Caco-2 (cell line): ENCODE measurements at places on chromosomes 3 and 15.

DNA sequence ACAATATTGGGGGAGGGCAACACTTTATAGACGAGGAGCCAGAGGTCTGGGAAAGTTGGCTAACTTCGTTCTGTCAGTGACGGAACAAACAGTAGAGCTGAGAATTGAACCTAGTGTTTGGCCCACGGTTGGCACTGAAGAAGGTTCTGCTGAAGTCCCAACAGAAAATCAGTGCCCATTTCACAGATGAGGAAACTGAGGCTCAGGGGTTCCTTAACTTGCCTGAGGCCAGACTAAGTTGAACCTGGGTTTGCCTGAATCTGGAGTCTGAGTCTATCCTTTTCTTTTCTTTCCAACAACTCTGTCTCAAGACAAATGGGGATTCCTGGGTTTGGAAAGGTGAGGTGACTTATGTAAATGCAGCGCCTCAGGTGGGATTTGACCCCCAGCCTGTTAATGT, 55.1 kb downstream of the SLC6A6 start:
- no peaks in the 10 kb centered on the region for H3K4me1 ChIP-seq
- no peak overlapping the region for H3K4me3 ChIP-seq
- DNase-seq, result no peak

DNA sequence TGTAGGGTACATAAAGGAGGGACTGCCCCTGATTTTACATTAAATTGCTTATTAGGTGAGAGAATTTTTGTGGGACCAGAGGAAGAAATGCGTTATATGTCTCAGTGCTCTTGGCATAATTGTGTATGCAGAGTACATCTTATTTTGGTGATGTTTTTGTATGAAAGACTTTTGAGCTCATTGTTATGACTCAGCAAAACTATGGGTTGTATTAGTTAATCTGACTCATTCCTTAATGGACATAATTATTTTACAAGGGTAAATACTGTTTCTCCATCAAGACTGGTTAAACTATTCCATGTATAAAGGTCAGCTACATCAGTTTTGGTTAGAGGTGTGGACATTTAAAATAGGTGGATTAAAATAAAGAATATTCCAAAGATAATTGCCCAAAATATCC, 156.8 kb downstream of the ALCAM start:
- no peaks in the 10 kb centered on the region for H3K4me1 ChIP-seq
- no peaks in the 10 kb centered on the region for H3K27me3 ChIP-seq
- no peak for DNase-seq
- H3K36me3 ChIP-seq, result no peaks in the 10 kb centered on the region
- H3K4me3 ChIP-seq, result no peak overlapping the region

- no peak overlapping the region for H3K27ac ChIP-seq
- peak; percentile 37 for DNase-seq
- H3K4me3 ChIP-seq, result no peak overlapping the region
- no peaks in the 10 kb centered on the region for H3K27me3 ChIP-seq
- peaks cover 16% of the 10 kb centered on the region for H3K4me1 ChIP-seq
These were observed 6.6 kb upstream of the ZNF148 start for GRCh38 chr3:125381743-125382142.

- H3K4me3 ChIP-seq, result no peak overlapping the region
- H3K27ac ChIP-seq, result no peak overlapping the region
- no peak for DNase-seq
- H3K4me1 ChIP-seq, result no peaks in the 10 kb centered on the region
- no peaks in the 10 kb centered on the region for H3K27me3 ChIP-seq
- no peaks in the 10 kb centered on the region for H3K36me3 ChIP-seq
These were observed 7.5 kb downstream of the ADPRH start for GRCh38 chr3:119586733-119587172.

- H3K27ac ChIP-seq, result no peak overlapping the region
- H3K4me3 ChIP-seq, result no peak overlapping the region
- H3K4me1 ChIP-seq, result peaks cover 10% of the 10 kb centered on the region; the same call in 1 of the 2 replicates
- DNase-seq, result no peak
- H3K27me3 ChIP-seq, result no peaks in the 10 kb centered on the region
- H3K36me3 ChIP-seq, result no peaks in the 10 kb centered on the region
These were observed 119.7 kb upstream of the THRB start for GRCh38 chr3:24614359-24614758.

- no peak overlapping the region for H3K27ac ChIP-seq
- H3K4me3 ChIP-seq, result no peak overlapping the region
- no peaks in the 10 kb centered on the region for H3K27me3 ChIP-seq
- DNase-seq, result no peak
- H3K36me3 ChIP-seq, result no peaks in the 10 kb centered on the region
These were observed 45.8 kb downstream of the IGF1R start for GRCh38 chr15:98694161-98694560.

DNA sequence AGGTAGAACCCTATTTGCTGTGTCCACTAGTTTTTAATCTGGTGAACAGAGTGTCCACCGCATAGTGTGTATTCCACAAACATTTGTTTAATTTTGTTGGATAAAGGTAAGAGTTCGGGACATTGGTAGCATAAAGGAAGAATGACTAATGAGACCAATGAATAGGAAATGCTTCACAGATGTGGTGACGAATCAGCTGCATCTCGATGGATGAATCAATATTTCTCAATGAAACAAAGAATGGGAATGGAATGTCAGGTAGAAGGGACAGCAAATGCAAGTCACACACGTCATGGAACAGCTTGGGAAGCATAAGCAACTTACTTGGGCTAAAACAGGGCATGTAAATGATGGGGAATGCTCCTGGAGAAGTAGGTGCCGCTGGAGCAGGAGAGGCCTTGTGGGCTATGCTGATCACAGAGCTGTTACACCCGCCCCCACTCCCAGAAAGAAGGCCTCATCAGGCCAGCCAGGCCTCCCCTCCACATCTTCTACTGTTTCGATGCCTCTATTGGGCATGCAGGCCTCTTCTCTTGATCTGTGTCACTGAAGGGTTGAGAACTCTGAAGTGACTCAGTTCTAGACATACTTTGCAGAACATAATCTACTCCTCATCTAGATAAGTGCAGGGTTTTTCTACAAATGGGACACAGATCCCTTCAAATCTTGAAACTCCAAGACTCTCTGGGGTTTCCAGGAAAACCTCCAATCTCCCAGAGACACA, 120.0 kb upstream of the GADL1 start:
- peaks cover 13% of the 10 kb centered on the region for H3K4me1 ChIP-seq
- H3K27ac ChIP-seq, result no peak overlapping the region
- no peak overlapping the region for H3K4me3 ChIP-seq
- no peak for DNase-seq
- H3K36me3 ChIP-seq, result no peaks in the 10 kb centered on the region

GRCh38 chr15:28930476-28931291, 44.9 kb downstream of the APBA2 start:
- DNase-seq, result no peak
- no peak overlapping the region for H3K27ac ChIP-seq
- H3K4me1 ChIP-seq, result no peaks in the 10 kb centered on the region
- no peaks in the 10 kb centered on the region for H3K27me3 ChIP-seq
- H3K4me3 ChIP-seq, result no peak overlapping the region

- H3K27me3 ChIP-seq, result no peaks in the 10 kb centered on the region
- H3K4me3 ChIP-seq, result no peak overlapping the region
- H3K27ac ChIP-seq, result no peak overlapping the region
- no peaks in the 10 kb centered on the region for H3K4me1 ChIP-seq
- DNase-seq, result no peak
- H3K36me3 ChIP-seq, result no peaks in the 10 kb centered on the region
These were observed 31.3 kb upstream of the FOXP1 start for GRCh38 chr3:71614869-71615268.

GRCh38 chr3:11386465-11387113, 114.4 kb downstream of the ATG7 start:
- H3K27ac ChIP-seq, result no peak overlapping the region
- no peak for DNase-seq
- no peak overlapping the region for H3K4me3 ChIP-seq
- H3K27me3 ChIP-seq, result no peaks in the 10 kb centered on the region
- no peaks in the 10 kb centered on the region for H3K36me3 ChIP-seq

- H3K27me3 ChIP-seq, result no peaks in the 10 kb centered on the region
- no peaks in the 10 kb centered on the region for H3K36me3 ChIP-seq
- no peak for DNase-seq
These were observed 10.1 kb downstream of the COL8A1 start for GRCh38 chr3:99648516-99648915.

- no peaks in the 10 kb centered on the region for H3K36me3 ChIP-seq
- no peak overlapping the region for H3K27ac ChIP-seq
These were observed 72.9 kb upstream of the ATP2C1 start for GRCh38 chr3:130820976-130821375.

- DNase-seq, result no peak
- H3K27ac ChIP-seq, result no peak overlapping the region
- H3K4me3 ChIP-seq, result no peak overlapping the region
- no peaks in the 10 kb centered on the region for H3K36me3 ChIP-seq
These were observed 143.3 kb upstream of the WNT5A start for GRCh38 chr3:55630280-55630920.

DNA sequence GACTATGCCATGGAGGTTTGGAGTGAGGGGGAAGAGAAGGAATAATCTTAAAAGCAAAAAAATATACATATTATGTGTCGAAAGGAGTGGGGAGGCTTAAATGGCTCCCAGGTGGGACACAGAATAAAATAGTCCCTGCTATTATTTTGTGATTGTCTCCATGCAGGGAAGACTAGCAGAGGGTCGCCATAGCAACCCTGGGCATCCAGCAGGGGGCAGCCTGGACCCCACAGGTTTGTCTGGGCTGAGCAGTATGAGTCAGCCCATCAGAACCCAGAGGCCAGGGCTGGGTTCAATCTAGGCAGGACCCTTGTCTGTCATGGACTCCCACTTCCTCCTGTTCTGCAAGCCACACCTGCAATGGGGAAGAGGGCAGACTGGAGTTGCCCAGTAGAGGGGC, 17.6 kb upstream of the LINGO1 start:
- H3K27ac ChIP-seq, result no peak overlapping the region
- no peak for DNase-seq
- no peak overlapping the region for H3K4me3 ChIP-seq
- H3K4me1 ChIP-seq, result no peaks in the 10 kb centered on the region

DNA sequence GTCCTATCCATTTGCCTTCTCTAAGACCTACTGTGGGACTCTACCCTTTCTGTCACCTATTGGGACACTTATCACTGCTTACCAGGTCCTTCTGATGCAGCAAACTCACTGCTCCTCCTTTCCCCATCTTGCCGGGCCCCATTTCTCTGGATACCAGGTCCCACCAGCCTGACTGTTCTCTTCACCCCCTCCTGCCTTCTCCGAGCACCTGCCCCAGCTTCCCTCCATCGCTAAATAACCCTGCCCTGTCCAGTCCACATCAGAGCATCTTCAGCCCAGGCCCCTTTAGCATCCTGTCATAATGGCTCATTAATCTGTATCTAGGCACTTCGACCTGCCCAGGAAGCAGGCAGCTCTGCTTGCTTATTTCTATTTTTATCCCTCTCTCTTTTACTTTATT, 74.7 kb downstream of the CRYGS start:
- H3K4me1 ChIP-seq, result peaks cover 8% of the 10 kb centered on the region; the same call in 1 of the 2 replicates
- no peak overlapping the region for H3K4me3 ChIP-seq
- no peak for DNase-seq
- H3K27ac ChIP-seq, result no peak overlapping the region
- no peaks in the 10 kb centered on the region for H3K27me3 ChIP-seq

DNA sequence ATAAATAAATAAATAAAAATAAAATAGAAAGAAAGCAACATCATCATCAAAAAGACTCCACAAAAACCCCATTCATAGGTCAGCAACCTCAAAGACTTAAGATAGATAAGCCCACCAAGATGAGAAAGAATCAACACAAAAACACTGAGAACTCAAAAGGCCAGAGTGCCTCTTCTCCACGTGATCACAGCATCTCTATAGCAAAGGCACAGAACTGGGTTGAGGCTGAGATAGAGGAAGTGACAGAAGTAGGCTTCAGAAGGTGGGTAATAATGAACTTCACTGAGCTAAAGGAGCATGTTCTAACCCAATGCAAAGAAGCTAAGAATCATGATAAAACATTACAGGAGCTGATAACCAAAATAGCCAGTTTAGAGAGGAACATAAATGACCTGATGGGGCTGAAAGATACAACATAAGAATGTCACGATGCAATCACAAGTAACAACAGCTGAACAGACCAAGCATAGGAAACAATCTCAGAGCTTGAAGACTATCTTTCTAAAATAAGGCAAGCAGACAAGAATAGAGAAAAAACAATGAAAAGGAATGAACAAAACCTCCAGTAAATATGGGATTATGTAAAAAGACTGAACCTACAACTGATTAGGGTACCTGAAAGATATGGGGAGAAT, 26.4 kb downstream of the GNB5 start:
- DNase-seq, result no peak
- 0 out of 2 replicates have a peak, but pooled peaks cover 5% of the 10 kb centered on the region for H3K4me1 ChIP-seq
- H3K27me3 ChIP-seq, result no peaks in the 10 kb centered on the region

DNA sequence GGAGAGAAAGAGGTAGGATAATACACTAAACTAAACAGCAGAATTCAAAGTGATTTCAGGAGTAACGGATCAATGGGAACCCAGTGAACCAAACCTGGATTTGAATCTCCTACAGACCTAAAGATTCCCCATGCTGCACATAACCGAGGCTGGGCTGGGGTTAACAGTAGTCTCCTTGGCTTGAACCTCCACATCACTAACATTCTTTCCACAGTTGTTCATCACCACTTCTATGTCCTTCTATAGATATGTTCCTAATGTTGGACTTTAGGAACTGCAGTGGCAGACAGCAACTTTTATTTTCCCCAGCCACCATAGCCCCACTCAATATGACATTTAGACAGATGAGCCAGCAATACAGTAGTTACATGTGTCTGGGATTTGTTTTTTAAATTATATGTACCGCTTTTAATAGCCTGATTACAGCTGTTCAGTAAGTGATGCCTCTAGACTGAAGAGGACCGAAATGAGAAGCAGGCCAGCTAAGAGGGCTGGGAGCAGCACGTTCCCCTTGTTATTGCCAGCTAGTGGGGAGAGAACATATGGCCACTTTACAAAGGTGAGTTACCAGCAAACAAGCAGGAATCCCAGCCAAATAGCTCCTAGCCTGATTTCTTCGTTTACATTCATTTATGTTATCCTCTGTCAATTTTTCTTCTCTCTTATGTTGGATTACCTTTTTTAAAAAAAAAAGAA, 472.6 kb upstream of the CDIN1 start:
- no peak overlapping the region for H3K27ac ChIP-seq
- no peak overlapping the region for H3K4me3 ChIP-seq
- no peaks in the 10 kb centered on the region for H3K27me3 ChIP-seq
- no peak for DNase-seq
- no peaks in the 10 kb centered on the region for H3K4me1 ChIP-seq
- H3K36me3 ChIP-seq, result no peaks in the 10 kb centered on the region

DNA sequence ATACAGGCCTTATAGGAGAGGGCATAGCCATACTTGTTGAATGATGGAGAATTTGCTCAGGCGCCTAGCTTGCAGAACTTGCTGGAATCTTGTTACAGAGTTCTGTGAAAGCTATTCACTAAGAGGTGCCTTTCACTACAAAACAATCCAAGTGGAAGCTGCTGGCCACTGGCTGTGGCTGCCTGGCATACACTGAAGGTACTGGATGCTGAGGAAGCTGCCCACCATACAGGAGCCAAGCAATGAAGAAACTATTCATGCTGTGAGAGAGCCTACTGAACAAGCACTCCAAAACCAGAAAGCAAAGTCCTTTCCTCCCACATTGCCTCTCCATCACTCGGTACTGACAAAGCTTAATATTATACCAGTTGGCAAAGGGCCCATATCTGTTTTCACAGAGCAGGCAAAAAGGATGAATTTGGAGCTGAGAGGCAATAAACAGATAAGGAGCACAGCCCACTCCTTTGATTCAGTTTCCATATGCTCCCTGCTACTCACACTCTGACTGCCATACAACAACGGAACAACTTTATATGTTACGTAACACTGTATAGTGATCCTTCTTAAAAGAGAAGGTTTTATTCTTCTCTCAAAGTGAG, 192.6 kb upstream of the ALCAM start:
- H3K27me3 ChIP-seq, result no peaks in the 10 kb centered on the region
- no peak overlapping the region for H3K4me3 ChIP-seq
- H3K36me3 ChIP-seq, result no peaks in the 10 kb centered on the region
- no peak for DNase-seq
